ENCODE measurements at places on chromosomes 7 and 10.

DNA sequence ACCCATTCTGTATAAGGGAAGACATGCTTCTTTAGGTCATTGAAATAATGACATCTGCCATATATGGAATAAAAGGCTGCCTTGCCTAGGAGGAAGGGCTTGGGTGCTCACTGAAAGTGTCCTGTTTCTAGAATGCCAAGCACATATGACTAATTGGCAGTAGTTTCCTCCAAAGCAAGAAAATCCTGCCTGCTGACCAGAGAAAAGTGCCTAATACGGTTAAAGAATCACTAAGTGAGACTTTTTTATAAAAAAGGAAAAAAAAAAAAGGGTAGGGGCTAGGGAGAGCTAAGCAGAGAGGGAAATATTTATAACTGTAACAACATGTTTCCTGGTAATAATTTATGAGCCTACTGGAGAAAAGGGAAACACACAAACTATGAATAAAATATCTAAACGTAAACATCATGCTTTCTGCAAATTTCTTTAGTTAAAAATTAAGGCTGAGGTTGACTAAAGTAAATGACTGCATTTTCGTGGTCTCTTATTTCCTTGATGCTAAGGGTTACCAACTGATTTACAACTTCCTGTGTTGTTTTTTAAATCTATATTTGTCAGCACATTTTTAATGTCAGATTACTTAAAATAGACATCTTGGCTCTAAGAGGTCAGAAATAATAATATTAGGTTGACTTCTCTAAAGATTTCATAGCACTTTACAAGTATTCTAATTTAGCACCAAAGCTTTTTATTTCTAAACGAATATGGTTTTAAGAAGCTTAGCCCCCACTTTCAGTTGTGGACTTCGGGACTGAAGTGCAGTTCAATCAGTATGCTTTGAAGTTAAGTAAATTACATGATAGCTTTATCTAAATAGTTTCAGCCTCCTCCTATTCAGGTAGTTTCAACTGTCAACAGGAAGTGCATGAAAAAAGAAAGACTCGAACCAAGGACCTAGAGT, 89.6 kb downstream of the CABCOCO1 start:
- no peak for DNase-seq

- DNase-seq, result no peak
Observed at GRCh38 chr7:124022551-124022950, 10.3 kb downstream of the TMEM229A start.

- DNase-seq, result no peak
Observed at GRCh38 chr7:143292876-143293275, 4.7 kb downstream of the CASP2 start.

- DNase-seq, result no peak
Observed at GRCh38 chr10:3222068-3222467, 49.5 kb upstream of the PITRM1 start.

GRCh38 chr10:103872137-103872931, 17.0 kb upstream of the SH3PXD2A start:
- DNase-seq, result no peak

DNA sequence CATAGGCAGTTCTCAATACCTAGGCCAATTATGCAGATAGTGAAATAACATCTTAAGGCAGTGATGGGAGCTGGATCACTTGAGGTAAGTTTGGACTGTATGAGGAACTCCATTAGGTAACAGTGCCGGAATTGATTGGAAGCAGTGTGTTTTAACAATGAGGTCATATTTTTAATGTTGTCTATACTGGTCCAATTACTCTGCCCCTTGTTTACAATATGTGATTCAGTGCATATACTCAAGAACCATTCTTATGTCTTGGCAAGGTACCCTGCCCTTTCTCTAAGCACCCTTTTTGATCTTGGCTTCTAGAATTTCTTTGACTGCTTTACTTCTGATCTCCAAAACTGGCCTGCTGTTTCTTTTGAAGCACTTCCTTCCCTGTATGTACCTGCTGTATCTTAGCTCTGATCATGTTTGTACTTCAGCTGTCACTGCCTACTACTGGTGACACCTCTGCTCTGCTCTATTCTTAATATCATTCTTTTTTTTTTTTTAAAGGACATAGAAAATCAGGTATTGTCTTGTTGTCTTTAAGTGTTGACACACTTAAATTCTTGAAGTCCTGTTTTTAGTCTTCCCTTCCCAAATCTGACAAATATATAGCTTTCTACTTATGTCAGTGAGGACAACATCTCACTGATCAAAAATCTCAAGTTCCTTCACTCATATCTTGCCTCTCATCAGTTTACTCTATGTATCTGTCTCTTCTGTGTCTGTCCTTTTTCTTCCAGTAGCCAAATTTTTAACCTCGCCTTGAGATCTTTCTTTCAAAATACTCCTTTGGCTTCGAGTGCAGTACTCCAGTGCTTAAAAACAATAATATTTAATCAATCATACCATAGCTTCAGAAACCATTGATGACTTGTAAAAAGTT, 46.4 kb upstream of the RPA3 start:
- no peak for DNase-seq

DNA sequence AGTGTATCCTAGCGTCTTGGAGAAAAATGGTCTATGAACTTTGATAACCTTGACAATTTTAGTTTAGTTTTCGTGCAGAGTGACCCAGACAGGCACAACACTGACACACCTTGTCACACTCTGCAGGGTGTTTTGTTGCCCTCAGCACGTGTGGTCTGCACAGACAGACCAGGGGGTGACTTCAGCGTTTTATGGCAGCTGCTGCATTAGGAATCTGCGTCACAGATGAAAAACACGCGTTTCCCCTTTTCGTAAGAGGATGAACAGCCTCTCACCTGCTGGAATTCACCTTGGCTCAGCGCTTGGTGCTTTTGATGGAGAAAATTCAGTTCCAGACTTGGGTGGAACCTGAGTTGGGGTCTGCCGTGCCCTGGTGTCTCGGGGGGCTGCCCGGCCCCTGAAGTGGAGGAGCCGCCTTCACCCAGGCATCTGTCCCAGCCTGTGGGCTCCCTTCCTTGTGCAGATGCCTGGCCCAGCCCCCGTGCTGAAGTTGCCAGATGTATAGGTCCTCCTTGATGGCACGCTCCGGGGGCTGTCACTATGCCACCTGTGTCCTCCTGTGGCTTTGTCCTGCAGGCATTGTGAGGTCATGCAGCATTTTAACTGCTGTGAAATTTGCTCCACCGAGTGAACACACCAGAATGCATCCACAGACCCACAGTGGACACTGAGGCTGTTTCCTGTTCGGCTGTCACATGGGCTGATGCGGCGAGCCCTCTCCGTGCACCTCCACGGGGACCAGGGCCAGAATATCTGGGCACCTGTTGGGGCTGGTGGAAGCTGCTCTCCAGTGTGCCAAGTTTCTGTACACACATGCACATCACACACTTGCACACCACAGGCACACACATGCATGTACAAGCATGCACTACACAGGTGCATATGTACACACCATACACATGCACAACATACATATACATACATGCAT, 18.3 kb downstream of the INPP5A start:
- no peak for DNase-seq

GRCh38 chr10:76191336-76191735, 759.9 kb downstream of the LRMDA start:
- no peak for DNase-seq

DNA sequence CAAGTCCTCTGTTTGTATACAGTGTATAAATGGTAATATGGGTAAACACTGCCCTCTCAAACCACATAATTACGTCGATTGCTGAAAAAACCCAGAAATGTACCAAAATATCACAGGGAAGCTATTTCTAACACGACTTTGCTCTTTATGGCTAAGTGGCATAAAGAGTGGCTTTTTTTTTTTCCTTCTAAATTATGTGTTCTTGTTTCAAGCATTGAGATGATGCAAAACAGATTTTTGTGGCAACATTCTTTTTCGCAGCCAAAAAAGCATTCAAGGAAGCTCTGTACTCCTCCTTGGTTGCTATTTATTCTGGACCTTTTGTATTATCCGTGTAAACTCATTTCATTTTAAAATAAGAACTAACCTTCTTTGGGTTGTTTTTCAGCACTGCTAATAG, 138.9 kb downstream of the VTI1A start:
- no peak for DNase-seq

GRCh38 chr10:119217991-119218490, 10.7 kb downstream of the GRK5 start:
- peak; percentile 87 for DNase-seq

DNA sequence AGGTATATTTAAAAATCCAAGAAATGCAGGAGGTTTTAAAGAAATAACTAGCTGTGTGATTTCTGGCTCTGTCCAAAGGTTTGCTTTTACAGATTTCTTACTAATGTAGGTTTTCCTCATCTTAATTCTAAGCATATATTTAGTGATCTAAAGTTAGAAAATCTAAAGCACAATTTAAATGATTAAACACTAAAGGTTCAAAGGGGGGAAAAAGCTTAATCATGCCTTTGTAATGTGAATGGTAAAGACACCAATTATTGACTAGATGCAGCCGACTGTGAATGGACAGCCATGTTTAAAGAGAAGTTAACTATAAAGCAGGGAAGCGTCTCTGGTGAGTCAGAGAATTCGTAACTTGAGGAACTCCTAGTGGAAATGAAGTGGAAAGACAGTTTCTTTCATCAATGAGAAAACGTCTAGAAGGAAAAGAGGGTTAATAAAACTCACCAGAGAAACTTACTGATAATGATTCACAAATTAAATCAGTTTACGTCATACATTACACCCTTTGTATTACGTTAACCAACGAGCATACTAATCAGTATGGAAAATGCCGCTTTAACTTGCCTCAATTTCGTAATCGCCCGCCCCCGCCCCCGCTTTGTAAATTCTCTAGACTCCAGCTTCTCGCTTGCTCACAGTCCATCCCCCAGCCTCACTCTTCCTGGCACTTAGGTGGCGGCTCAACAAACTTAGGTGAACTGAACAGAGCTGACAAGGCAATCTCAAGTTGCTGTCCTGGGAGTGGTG, 1.1 kb upstream of the HBP1 start:
- no peak for DNase-seq

- DNase-seq, result no peak
Observed at GRCh38 chr7:16498122-16498521, 28.5 kb upstream of the LRRC72 start.

- no peak for DNase-seq
Observed at GRCh38 chr7:142956951-142957623, 5.1 kb downstream of the KEL start.

GRCh38 chr10:28459453-28460144, 73.3 kb upstream of the WAC start:
- DNase-seq, result no peak

- no peak for DNase-seq
Observed at GRCh38 chr7:16646472-16647072, 591 bp downstream of the BZW2 start.

DNA sequence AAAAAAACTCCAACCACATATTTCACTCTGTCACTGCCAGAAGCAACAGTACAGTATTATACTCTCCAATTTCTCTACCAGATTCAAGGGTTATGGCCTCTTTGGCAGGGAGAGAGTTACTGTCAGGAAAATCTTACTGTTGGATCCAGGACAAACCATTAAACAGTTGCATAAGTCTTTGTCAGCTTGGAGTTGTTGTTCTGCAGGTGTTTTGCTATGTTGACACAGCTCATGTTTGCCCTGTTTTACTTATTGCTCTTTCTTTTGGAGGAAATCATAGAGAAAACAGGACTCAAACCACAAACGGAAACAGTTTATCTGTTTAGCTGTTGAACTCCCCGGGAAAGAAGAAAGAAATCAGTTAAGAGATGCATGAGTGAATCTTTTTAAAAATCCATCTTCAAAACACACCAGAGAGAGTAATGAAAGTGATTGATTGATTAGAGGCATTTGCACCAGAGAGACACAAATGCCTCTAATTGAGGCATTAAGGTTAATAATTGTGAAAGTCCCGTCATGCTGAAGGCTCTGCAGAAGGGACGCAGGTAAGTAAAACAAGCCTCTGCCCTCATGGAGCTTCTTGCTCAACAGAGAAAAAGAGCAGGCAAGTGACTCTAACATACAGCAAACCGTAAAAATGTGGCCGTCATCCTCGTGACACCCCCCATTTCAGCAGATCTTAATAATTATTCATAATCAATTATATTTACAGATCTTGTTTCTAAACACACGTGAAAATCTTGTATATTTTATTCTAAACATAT, 38.7 kb upstream of the ARHGAP21 start:
- no peak for DNase-seq

DNA sequence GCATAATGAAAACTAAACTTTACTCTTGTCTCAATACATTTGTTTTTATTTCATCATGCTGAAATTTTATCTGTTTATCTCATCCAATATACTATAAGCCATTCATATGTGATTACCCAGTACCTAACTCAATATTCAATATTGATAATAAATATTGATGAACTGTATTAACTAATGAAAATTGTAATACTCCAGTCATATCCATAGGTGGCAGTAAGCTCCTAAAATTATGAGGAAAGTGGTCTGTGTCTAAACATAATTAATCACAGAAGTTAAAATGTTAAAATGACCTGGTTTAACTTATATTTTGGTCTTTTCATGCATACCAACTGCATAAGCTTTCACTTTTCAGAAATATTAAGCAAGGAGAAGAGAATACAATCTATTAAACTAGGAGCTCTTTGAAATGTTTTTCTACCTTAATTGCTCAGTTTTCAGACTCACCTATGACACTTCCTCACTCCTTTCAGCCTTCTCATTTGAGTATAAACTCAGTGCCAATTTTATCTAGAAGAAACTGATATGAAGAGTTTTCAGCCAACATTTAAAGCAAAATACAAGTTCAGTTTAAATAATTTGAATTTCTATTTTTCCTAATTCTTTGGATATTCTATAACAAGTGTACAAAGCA, 30.5 kb upstream of the VWDE start:
- no peak for DNase-seq

DNA sequence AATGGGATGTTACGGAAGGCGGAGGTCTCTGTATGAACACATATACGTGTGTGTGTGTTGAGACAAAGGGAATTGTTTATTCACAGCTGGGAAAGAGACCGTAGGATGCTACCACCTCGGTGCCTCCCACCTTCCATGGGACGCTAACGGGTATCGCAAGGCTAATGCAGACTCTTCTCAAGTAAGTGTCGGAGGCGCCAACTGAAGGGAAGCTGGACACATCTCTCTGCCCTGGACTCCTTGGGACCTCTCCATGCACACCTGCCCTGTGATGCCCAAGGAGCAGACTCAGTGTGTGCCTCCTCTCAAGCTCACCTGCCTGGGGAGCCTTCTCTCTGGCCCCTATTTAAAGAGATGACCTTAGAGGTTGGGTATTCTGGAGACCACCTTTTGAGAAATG, 230.9 kb downstream of the DNAJB6 start:
- DNase-seq, result no peak

GRCh38 chr10:12650538-12651298, 301.4 kb downstream of the CAMK1D start:
- no peak for DNase-seq

GRCh38 chr7:55550841-55551537, 21.3 kb downstream of the VOPP1 start:
- DNase-seq, result no peak

DNA sequence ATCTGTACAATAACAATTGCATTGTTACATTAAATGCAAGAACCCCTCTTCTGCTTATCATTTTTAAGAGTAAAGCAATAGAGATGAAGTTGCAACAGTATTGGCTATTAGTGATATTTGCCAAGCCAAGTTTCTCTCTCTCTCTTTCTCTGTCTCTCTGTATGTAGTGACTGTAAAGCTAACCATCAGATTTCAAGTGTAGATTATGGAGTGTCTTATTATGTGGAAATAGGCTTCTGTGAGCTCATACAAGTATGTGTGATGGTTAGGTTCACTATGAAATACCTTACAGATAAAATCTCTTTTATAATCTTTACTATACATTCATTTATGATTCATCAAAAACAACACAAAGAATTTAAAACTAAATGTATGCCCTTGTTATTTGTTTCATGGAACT, 28.6 kb upstream of the NRP1 start:
- peak; percentile 21 for DNase-seq
